Stimulated activated CD4-positive, alpha-beta T cell treated with anti-CD3 and anti-CD28 coated beads, Interleukin-12 subunit alpha, Interleukin-12 subunit beta, amount 100 ng/mL, for 48 hours (primary cell): ENCODE measurements at places on chromosomes 4 and X.
A peak's percentile ranks its signal among the peaks of the same experiment; 100 is the strongest.

GRCh38 chrX:20267931-20268701 lies 1.4 kb upstream of the RPS6KA3 start:
- no peak for DNase-seq

DNA sequence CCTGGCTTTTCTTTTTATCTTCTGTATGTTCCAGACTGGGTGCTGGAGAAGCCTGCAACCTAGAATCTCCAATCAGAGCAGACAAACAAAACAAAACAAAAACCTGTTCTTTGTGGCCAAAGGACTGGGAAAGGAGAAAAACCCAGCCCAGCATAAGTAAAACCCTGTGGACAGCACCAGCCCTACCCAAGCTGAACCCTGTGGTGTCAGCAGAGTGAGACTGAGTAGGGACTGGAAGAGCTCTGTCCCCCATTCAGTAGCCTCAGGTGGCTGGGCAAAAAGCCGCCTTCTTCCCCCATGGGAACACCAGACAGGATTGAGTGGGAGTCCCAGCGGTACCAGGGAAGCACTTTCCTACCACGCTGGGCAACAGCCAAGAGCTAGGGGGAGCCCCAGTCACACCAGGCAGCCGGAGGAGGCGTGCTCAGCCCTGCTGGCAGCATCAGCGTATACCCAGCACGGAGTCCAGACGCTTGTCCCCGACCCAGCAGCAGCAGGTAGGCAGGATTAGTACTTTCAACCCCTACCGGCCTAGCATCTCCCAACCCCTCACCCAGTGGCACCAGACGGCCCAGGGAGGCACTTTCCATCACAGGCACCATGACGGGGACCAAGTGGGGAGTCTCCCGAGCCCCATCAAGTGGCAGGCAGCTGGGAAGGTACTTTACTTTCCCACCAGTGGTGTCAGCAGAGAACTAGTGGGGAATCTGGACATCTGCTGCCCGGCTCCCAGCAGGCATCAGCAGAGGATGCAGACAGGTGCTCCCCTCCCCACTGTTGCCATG lies 8.6 kb upstream of the JADE3 start:
- peak; percentile 25 for DNase-seq

DNA sequence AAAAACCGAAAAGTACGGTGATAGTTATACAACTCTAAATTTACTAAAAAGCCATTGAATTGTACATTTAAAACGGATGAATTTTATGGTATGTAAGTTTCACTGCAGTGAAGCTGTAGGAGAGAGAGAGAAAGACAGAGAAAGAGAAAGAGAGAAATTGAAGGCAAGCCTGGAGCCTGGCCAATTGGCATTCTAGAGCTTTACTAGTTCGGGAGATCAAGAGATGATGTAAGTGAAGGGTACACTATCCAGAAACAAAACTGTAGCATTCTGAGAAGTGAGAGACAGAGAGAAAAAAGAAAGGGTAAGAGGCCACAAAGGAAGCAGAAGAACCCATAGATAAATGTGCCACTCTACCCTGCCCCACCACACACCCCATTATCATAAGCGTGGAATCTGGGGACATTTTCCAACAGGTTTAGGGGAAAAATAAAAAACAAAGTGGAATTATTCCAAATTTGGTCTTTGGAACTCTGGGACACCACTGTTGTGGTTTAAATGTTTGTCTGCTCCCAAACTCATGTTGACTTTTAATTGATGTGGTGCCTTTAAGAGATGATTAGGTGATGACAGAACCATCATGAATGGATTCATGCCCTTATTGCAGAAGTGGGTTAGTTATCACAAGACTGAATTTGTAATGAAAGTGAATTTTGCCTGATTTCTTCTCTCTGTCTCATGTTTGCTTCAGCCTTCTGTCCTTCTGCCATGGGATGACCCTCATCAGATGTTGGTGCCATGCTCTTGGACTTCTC lies 123.0 kb upstream of the PLS3 start:
- no peak for DNase-seq

DNA sequence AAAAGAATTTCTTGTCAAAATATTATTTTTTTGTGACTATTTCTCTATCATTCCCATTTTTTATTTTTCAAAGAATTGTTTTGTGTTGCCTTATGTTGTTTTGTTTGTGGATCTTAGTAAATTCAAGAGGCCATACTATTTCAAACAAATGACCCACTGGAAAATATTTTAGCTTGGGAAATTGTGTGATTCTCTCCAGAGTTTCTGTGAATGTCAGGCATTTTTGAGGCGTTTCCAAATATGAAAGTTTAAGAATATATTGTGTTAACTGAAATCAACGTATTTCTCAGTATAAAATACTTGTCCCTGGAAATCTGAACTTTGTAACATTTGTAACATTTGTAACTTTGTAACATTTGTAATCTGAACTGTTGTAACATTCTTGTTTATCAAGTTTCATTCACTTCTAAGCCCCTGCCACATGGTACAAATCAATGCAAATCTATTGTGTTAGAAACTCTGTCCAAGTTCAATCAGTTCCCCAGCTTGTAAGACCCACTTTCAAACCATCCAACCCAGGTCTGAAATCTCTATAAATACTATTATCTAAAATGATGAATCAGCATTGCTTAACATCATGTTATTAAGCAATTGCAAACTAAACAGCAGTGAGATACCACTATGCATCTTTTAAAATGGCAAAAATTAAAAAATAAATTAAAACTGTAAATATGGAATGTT lies 465.4 kb upstream of the GRID2 start:
- DNase-seq, result no peak

- no peak for DNase-seq
Observed at GRCh38 chrX:149487292-149487691, 17.8 kb downstream of the IDS start.

- DNase-seq, result no peak
Observed at GRCh38 chr4:23894021-23894420, 4.2 kb upstream of the PPARGC1A start.

- no peak for DNase-seq
Observed at GRCh38 chrX:108270739-108271396, 167.4 kb downstream of the COL4A6 start.

DNA sequence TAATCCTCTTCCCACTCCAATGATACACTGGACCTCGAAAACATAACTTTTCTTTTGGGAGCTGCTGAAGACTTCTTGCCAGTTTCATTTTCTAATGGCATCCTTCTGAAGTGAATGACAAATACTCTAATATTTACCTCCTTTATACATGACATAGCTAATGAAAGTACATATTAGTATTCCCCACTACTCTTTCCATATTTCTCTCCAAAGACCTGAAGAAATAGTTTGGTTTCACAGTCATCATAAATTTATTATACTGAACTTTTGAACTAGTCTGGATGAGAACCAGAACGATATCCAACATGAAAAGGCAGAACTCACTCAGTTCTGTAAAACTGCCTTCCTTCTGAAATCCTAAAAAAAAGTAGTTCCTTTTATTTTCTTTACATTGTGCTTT lies 139.1 kb downstream of the GPC3 start:
- DNase-seq, result no peak

DNA sequence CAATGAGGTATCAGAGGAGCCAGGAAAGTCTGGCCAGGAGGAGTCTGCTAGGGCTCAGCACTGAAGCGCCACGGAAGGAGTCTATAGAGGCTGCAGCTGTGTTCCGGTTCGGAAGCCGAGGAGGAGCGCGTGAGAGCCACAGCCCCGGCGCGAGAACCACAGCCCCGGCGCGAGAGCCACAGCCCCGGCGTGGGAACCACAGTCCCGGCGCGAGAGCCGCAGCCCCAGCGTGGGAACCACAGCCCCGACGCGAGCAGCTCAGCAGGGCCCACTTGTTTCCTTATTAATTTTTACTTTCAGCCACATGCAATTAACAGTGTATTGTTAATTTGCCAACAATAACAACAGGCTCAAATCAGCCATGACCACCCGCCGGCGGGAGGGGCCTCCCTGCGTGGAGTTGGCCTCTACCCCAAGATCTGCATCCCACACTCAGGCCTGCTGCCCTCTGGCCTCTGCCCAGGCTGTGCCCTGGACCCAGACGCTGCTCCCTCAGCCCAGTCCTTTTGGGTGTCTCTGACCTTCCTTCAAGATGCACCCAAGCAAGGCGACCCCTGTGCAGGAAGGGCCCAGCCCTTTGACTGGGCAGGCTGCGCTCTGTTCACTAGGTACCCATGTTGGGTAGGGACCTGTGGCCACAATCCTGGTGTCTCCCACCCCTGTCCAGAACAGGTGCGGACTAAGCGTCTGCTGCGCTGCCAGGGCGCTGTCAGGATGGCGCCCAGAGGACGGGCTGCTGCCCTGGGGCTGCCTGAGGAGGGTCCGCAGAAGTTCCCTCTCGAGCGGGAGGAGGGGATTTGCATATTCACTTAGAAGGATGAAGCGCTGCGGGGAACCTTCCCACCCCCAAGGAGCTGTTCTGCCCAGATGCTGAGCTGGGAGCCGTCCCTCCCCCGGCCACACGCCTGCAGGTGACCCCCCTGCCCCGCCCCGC lies 113.8 kb downstream of the ADRA2C start:
- peak; percentile 1 for DNase-seq

GRCh38 chrX:18548996-18549395 lies 122.9 kb downstream of the RS1 start:
- no peak for DNase-seq

- DNase-seq, result no peak
Observed at GRCh38 chr4:53147197-53147596, 218.7 kb downstream of the SCFD2 start.

GRCh38 chr4:61716426-61716825 lies 516.3 kb downstream of the ADGRL3 start:
- no peak for DNase-seq

DNA sequence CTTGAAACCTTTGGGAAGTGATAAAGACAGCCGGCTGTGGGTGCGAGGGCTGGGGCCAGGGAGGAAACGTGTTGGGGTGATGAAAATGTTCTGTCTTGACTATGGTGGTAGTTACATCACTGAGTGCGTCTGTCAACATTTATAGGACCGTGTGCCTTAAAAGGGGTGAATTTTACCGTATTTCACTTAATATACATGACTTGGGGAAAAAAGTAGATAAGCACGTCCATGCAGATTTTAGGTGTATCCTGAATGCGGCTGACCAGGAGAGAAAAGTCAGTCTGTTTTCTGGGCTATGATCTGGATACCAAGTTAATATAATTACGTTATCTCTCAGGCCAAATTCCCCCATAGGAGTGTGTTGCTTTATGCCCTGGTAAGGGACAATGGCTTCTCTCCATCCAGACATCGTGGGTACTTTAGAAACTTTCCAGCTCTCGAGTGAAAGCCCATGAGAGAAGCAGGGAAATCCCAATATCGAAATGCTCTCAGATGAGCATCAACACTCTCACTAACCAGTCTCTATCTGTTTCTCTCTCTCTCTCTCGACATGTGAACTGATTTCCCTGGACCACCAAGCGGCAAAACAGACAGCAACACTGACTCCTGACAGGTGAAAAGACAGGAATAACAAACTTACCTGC lies 71.5 kb downstream of the IRF2 start:
- no peak for DNase-seq

DNA sequence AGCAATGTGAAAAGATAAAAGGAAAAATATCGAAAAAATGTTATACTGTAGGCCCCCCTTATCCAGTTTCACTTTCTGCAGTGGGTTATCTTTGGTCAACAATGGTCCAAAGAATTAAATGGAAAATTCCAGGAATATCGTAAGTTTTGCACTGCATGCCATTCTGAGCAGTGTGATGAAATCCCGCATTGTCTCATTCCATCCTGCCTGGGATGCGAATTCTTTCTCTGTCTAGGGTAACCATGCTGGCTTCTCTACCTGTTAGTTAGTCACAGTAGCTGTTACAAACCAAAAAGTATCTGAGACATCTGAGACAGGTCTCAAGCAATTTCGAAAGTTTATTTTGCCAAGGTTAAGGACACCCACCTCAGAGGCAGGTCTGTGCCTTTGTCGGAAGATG lies 170.3 kb downstream of the COX18 start:
- no peak for DNase-seq

- DNase-seq, result no peak
Observed at GRCh38 chr4:151613290-151613689, 147.5 kb downstream of the GATB start.

DNA sequence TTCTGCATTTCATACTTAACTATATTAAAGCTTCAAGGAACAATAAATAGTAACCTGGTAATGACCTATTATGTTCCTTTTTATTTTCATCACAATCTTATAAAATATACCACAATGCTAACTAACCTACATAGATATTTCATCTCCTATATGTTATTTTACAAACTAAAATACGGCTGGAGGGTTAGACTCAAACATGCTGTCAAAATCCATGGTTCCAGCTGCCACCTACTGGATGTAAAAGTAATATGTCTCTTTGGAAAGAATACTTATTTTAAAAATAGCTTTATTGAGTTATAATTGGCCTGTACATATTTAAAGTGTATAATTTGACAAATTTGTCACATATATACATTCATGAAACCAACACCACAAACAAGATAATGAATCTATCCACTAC lies 15.0 kb downstream of the RGN start:
- no peak for DNase-seq

DNA sequence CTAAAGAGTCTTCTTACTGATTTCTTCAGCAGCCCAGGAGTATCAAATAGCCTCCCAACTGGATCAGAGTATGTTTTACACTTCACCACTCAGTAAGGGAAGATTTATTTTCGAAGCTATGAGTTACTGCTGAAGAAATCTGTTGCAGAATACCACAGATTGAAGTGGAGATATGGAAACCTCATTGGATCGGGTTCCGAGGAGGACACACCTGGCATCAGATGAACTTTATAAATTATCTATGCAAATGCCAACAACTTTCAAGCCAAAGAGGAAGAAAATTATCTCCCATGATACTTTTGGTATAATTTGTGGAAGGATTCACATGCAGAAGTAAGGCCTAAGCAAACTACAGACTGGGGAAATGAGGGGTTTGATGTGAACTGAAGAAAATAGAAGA lies 515.9 kb upstream of the NDST4 start:
- DNase-seq, result no peak

- no peak for DNase-seq
Observed at GRCh38 chr4:9904976-9905587, 116.2 kb downstream of the SLC2A9 start.

DNA sequence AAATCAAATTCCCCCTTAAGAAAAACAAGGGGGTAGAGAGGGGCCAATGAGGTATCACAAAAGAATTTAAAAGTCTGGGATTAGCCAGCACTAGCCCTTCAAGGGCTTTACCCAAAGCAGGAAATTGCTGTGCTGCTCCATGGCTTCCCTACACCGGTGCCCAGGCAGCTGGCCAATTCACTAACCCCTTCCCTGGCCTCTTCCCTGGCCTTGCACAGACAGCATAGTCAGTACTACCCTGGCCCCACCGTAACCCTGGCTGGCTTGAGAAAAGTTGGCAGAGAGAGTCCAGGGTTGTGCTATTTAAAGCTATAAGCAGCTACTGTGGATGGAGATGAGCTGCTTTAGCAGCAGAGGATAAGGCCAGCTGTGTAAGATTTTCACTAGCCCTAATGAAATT lies 43.1 kb downstream of the ADAMTS3 start:
- DNase-seq, result no peak
